ENCODE measurements at places on chromosomes 12 and 14.

DNA sequence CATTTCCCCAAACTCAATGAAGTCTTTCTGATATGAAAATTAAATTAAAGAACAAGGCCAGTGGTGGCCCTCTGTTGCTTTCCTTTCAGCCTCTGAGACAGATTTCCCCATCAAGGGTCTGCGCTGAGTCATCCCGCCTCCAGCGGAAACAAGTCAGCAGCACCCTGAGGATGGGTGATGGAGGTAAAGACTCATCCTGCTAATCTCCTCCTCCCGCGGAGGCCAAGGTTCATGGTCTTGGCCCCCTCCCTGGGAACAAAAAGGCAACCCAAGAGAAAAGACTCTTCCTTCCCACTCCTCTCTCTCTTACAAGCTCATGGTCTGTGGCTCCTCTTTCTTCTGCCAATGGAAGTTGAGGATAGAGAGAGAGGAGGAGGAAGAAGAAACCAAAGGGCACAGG, 9.0 kb upstream of the NUMB start:
- DNase-seq: no peak

DNA sequence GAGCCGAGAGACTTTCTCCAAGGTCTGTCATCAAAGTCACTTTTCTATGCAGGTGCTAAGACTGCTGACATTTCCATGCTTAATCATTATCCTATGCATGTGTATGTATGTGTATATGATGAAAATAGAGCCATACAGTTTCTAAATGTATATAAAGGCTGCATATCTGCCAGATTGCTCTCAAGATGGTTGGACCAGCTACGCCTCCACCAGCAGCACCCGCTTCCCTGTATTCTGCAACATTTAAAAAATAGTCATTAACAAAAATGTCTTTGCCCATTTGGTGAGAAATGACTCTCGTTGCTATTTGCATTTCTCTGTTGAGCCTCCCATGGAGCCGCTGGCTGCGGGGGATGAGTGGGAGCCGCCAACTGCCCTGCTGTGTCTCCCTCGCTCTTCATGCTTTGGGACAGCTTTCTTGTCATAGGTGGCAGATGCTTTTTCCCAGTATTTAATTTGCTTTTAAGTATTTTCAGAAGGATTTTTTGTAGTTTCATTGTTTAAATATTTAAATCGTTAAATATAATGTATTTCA, 54.7 kb downstream of the DYNC1H1 start:
- DNase-seq: no peak

DNA sequence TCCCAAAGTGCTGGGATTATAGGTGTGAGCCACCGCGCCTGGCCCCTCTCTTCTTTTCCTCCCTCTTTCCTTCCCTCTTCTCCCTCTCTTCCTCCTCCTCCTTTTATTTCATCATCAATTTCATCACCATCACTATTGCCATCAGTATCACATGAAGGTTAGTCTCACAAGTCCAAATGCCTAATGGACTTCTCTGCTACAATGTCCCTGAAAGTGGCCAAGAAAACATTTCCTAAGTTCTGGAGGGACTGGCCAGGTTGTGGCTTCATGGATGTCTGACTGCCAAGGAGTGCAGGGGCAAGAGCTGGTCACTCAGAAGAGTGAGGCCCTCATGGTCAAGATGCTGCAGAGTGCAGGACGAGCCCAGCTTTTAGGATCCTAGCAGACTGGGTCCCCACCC, 97.6 kb downstream of the SYNE3 start:
- DNase-seq: no peak

GRCh38 chr12:124923905-124924734, 9.7 kb upstream of the UBC start:
- DNase-seq: no peak

- no peak for DNase-seq
These were observed 4.6 kb downstream of the AQP2 start for GRCh38 chr12:49954863-49955830.

DNA sequence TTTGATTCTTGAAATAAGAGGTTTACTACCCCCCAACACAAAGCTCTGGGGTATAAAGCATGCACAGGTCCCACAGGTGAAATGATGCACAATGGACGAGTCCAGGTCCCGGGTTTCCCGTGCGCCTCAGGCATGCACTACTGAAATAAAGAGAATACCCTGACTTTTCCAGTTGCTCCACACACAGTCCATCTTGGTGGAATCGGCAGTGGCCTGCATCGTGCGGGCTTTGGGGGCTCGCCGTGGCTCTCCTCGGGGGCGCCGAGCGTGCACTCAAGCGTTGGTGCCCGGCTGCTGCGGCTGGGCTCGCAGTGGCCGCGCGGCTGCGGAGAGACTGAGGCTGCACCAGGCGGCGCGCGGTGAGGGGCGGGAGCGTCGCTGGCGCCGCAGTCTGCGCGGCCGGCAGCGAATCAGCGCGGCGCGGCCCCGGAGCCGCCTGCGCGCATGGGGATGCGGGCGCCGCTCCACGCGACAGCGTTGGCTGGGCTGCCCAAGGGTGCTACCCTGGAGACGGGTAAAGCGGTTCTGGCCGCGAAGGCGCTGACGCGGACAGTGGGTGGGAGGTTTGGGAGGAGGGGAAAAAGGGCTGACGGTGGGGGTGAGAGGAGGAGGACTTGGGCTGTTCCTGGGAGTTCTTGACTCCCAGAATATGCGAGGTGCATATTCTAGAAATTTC, 53.8 kb upstream of the CCDC175 start:
- DNase-seq: peak; percentile 13

DNA sequence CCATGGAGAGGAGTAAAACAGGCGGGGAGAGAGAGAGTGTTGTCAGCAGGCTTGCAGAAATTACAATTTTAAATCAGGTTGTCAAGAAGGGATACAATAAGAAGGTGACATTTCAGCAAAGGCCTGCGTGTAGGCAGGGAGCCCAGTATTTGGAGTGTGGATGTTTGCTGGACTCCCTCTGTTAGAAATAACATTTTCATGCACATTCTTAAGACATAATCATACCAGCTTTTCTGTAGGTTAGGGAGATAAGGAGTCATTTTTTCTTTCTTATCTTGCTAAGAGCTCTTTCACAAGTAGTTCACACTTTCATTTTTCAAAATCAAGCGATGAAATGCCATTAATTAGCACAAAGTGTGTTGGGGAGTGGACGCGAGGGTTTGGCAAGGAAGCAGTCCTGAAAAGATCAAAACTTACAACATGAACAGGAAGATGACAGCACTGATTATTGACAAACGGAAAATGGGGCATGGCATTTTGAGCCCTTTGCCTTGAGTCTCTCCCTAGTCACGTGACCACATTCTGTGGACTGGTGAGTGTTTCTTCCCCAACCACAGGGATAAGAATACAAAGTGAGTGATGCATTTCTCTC, 160.2 kb downstream of the DAD1 start:
- no peak for DNase-seq

DNA sequence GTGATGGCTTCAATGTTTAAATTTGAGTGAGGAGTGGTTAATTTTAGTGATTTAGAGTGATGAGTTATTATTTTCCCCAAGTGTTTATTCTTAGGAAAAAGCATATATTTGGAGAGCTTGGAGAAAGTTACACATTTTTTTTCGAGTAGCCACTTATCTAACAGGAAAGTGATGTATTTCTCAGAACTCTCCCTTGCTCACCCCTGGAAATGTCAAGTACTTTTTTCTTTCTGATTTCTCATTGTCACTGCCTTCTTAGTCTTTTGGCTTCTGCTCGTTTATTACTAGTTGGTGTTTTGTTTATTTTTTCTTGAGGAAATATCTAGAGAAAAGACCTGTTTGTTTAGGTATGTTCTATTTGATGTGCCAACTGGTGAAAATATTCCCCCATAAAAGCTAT, 58.8 kb downstream of the AEBP2 start:
- DNase-seq: no peak

DNA sequence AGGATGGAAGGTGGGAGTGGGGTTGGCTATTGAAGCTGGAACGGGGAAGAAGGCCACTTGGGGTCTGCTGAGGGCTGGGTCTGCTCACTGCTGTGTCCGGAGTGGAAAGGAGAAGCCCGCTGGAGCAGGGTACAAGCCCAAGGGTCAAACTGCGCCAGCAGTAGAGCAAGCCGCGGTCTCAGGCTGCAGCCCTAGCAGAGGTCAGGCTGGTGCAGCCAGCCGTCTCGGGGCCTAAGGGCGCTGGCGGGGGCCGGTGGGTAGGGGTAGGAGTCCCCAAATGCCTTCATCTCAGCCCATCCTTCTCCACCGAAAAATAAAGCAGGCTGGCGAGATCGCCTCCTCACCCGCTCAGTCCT, 718 bp upstream of the JDP2 start:
- DNase-seq: no peak

GRCh38 chr12:22598141-22598762, 26.7 kb upstream of the ETNK1 start:
- no peak for DNase-seq

GRCh38 chr12:68951652-68952051, 18.7 kb upstream of the CPM start:
- no peak for DNase-seq

DNA sequence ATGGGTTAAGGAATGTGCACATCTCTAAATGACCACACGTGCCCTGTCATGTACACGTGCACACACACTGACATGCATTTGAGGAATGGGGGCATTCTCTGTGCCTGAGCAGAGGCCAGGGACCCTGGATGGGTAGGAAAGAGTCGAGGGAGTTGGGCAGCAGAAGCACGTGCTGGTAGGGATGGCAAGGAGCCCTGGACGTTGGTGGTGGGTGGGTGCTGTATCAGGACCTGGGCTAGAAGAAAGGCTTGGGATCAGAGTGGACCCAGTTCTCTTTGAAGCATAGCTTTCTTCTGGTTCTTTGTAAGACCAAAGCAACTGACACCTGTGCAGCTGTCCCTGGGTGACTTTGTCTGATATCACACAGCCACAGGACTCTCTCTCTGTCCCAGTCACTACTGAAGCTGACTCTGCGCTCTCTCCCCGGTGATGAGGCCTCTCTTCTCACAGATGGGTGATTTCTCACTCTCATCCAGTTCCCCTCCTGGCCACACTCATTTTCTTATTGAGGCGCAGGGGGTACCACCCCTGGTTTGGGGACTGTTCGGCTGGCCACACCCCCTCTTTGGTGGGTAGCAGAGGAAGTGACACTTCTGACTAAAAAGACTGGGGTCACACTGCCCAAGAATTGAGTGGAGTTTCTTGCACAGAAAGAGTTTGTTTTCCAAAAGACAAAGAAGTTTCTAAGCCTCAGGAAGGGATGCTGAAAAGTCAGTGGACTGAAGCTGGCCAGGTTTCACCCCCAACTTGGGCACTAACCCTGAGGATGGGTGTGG, 171.7 kb upstream of the RTL1 start:
- DNase-seq: no peak

GRCh38 chr12:102526656-102527055, 46.3 kb upstream of the IGF1 start:
- DNase-seq: no peak

DNA sequence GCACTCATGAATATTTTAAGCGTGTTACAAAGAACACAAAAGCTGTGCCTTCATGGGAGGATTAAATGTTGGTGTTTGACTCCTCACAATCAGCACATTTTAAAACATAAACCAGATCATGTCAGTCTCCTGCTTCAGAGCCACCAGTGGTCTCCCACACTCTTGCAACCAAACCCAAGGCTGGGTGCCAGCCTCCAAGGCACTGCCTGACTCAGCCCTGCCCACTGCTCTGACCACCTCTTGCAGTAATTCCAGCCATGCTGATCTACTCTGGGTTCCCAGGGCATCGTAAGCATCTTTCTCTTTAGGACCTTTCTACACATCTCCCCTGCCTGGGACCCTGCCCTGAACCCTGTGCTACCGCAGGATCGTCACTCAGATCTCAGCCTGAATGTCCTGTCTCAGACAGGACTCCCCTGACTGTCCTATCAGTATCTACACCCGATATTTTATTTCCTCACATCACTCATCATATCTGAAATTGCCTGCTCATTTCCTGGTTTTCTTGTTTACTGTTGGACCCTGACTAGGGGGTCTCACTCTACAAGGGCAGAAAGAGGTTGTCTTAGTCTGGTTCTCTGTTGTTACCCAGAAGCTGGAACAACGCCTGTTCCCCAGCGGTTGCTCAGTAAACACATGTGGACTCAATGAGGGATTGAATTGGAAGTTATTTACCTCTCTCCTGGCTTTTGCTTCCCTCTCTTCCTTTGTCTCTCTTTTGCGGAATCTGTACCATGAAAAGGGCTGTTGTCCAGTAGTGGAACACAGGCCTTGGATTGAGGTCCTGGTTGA, 449.8 kb downstream of the RAD51B start:
- DNase-seq: no peak

DNA sequence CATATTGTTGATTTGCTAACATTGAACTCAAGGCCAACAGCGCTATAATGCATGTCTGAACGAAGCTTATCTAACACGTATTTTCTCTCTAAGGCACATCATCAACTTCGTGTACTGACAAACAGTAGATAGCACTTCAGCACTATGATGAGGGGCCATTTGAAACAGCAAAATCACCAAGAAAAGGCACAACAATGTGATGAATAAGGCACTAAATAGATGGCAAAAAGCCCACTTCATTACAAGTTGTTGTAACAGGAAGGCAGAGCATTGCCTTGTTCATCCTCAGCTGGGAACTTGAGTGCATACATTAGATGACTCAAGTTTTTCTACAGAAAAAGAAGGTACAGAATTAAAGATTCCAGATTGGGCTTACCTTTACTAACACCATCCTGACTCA, 75.2 kb downstream of the LIN7A start:
- no peak for DNase-seq

DNA sequence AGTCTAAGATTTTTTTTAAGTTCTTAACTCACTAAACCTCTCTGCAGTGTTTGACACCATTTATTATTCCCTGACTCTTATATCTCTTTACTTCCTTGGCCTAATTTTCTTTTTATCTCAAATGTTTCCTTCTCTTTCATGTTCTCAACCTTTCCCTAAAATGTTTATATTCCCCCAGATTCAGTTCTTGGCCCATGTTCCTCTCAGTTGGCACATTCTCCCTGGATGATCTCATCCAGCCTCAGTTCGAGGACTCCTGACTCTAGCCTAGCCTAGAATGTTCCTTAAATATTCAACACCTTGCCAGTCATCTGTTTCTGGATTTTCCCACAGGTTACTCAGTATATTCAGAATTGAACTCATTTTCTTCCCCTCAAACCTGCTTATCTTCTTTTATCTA, 81.3 kb downstream of the SCN8A start:
- DNase-seq: no peak

- no peak for DNase-seq
These were observed 173.9 kb downstream of the CACNA1C start for GRCh38 chr12:2226641-2227040.

DNA sequence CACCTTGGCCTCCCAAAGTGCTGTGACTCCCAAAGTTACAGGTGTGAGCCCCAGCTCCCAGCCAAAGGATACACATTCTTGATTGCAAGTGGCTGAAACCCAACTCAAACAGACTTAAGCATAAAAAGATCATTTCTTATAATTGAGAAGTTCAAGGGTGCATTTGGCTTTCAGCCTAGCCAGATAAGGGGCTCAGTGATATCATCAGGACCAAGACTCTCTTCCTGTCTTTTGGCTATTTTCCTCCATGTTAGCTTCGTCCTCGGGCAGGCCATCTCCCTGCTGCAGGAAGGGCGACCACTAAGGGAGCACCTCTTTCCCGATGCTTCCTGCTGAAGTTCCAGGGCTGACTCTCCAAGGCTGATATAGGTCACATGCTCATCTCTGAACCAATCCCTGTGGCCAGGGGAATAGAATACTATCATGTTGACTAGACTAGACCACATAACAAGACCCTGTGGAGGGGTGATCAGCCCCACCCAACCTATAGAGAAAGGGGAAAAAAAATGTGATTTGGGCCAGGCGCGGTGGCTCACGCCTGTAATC, 9.8 kb upstream of the KRT8 start:
- no peak for DNase-seq
